Astrocyte (in vitro differentiated cells and primary cell): ENCODE measurements at places on chromosomes 5 and 9. TPM values are rescaled to one million over a fixed set of nuclear protein-coding genes. Genes with fewer than 3 reads are reported as not detected.

GRCh38 chr9:89412541-89412940, 85.4 kb downstream of the SEMA4D start:
- DNase-seq = no peak

The OXCT1 gene
- 24.9 and 25.7 TPM in 2 replicates for total RNA-seq

DNA sequence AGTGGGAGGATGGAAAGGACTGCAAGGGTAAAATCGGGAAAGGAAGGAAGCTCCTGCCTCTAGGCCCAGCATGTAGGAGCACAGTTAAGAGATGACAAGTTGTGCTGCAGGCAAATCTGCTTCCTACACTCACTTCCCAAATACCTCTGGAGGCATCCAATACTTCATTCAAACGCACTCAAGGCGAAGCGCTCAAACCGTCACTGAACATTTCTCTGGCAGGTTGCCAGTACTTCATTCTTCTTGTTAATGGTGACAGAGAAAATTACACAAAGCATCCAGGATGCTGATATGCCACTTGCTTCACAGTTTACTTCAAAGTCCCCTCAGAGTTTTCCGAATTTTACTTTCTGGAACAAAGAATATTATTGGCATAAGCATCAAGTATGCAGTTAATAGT, 59.8 kb downstream of the NREP start:
- peak; percentile 44 for DNase-seq

- no peak for DNase-seq
Measured at GRCh38 chr5:97044052-97044451, 98.4 kb downstream of the LIX1 start.

DNA sequence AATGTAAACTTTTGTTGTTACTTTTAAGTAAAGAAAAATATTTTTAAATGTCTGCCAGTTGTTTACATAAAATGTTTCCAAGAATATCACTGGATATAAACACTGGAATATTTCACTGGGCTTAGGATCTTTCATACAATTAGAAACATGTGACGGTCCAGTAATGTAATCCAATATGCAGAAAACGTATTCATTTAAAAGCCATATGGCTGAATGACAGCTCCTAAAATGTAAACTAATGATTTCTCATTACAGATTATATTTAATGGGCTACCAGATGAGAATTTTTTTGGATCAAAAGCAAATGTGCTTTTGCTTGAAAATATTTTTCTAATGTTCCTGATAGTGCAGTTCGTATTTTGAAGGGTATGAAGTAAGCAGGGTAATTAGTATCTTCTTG, 124.3 kb downstream of the TTC39B start:
- no peak for DNase-seq

The ZNF879 gene
- 1.6 and 1.9 TPM in 2 replicates for total RNA-seq

GRCh38 chr5:67211926-67212325, 15.3 kb upstream of the CD180 start:
- peak; percentile 93 for DNase-seq

DNA sequence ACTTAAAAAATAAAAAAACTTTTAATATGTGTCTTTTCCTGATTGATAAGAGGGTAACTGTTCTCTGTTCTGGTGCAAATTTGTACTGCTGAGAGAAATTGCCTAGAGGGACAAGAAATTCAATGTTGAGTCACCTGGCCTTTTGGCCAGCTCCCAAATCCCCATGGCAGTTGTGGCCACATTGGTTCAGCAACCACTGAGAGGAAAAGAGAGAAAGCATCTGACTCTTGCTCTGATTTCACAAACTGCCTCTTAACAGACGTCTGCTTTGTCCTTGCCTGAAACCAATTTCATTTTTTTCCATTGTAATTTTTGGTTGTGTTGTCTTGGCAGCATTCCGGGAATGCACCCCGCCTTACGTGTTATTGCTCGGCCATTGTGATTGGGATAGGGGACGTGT, 42.4 kb downstream of the NTRK2 start:
- DNase-seq = peak; percentile 71

DNA sequence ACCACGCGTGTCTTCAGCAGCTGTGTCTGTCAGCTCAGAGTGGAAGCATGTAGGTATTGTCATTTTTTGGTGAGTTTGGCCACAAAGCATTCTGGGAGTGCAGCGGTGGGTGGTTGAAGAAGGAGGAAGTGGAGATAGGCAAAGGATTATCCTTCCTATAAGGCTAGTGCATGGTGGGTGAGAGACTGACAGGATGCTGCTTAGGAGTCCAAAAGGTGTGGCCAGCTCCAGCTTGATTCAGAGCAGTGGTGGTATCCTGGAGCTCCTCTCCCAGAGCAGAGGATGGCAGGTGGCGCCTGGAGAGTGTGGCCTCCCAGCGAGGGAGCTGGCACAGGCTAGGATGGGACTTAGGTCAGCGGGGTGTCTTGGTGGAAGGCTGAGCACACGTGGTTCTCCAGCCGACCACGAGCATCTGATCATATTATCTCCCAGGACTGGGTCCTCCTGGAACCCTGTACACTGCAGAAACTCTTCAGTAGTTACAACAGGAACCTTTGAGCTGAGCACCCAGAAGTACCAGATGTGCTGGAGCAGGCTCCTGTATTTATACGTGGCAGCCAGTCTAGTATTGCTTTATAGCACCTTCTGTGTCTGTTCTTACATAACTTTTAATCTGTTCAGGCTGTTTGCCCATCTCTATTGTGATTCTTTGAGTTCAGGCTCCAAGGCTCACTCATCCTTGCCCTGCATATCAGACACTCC, 29.6 kb downstream of the MAML1 start:
- DNase-seq = peak; percentile 58

The WDR31 gene
- 1.6 and 2.1 TPM in 2 replicates for total RNA-seq

- DNase-seq = no peak
Measured at GRCh38 chr5:135133698-135134515, 99.9 kb upstream of the PITX1 start.

DNA sequence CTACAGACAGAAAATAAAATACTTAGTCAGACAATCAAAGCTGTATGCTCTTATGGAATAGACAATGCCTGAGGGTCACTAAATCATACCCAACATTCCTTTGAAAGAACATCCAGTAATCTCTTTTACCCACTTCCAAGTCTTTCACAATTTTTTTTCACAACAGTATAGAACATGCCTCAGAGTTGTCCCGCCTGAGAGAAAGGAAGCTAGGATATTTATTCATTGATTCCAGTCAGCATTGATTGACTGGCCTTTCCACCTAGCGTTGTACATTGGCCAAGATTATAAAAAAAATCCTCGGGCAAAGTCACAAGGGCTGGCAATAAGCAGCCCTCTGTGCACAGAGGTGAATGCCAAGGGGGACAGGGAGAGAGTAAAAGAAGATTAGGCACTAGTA, 318.1 kb upstream of the PIK3R1 start:
- no peak for DNase-seq

DNA sequence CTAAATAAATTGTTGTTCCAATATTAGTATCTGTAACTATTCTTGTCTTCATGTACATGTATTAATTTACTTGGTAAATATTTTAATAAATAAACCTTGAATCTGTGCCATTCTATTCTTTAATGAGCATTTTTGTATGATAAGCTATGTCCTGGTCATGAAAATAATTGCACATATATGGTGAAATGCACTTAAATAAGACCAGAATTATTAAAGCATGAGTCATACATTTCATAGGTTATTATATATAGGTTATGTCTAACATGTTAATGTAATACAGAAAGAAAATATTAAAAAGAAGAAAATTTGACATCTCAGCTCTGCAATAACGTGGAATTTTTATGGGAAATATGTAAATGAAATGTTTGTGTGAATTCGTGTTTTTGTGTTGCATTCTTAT, 1168.1 kb downstream of the TAF11L14 start:
- DNase-seq = no peak

The RNF183 gene
- total RNA-seq = not detected in 2 replicates

DNA sequence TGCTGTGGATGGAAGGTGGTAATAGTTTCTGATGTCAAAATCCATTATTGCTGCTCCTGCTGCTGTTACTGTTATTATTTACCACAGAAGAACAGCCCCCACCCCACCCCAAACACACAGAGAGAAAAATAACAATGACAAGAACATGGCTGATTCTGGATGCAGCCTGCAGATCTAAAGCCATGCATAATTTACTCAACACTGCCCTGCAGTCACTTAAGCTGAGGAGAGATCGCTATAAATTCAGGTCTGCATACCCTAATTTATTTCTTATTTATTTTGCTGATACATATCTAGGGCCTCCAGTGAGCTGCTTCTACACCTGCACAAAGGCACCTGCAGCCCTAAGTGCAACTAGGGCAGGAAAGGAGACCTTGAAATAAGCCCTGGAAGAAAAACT, 132.0 kb downstream of the TRIM32 start:
- no peak for DNase-seq

The ZMAT2 gene
- 53.5 and 57.4 TPM in 2 replicates for total RNA-seq

The IFNA21 gene
- total RNA-seq = not detected in 2 replicates
